Activated CD8-positive, alpha-beta memory T cell treated with anti-CD3 and anti-CD28 coated beads, Interleukin-2, amount 10 ng/mL, durations not matched to agents 7 days and 5 days (primary cell): ENCODE measurements at places on chromosomes 1 and 21. TPM values are rescaled to one million over a fixed set of nuclear protein-coding genes. Genes with fewer than 3 reads are reported as not detected.

- no peaks in the 10 kb centered on the region for H3K27me3 ChIP-seq
- peak overlapping the region; percentile 73 for H3K27ac ChIP-seq
- H3K36me3 ChIP-seq: no peaks in the 10 kb centered on the region
- peaks cover 83% of the 10 kb centered on the region for H3K4me1 ChIP-seq
- peak overlapping the region; percentile 27 for H3K4me3 ChIP-seq
- no peak for DNase-seq
These were observed 19.0 kb downstream of the BTG2 start for GRCh38 chr1:203324105-203325025.

DNA sequence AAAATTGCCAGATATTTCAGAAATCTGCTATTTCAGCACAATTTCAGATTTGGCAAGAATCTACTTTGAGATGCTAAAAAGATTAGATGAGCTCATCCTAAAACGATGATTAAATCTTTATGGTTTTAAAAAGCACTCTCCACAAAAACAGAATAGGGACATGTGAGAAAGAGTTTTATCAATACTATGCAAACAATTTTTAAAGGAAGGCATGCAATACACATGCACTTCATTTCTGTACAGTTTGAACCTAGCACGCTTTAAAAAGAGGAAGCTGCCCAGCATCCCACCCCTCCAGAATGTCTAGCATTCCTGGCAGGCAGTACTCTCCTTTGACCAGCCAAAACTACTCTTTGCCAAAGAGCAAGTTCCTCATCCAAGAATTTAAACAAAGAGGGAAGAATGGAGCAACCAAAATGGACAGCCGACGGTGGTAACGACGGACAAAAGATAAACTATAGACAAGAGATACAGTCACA, 1.3 kb downstream of the ARHGAP29 start:
- H3K4me1 ChIP-seq: peaks cover 6% of the 10 kb centered on the region
- DNase-seq: no peak
- H3K36me3 ChIP-seq: peaks cover 1% of the 10 kb centered on the region
- peaks cover 86% of the 10 kb centered on the region for H3K27me3 ChIP-seq

DNA sequence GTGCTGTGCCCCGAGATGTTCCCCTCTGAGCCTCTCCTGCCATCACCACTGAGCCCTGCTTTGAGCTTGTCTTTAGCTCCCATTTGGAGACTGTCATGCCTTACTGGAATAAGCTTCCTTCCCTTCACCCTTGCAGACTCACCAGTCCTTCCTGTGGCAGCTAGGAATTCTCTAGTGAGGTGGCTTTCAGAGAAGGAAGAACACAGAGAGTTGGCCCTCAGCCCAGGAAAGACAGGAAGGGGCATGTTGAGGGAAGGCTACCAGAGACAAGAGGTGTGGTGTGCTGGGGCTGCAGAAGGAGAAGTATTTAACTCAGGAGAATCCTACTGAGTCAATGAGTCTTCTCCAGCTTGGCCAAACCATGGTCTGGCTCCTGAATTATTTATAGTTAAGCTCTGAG, 76.3 kb downstream of the UCK2 start:
- peak overlapping the region; percentile 26 for H3K27ac ChIP-seq
- peaks cover 7% of the 10 kb centered on the region for H3K4me1 ChIP-seq
- H3K27me3 ChIP-seq: no peaks in the 10 kb centered on the region
- no peak overlapping the region for H3K4me3 ChIP-seq
- peaks cover 12% of the 10 kb centered on the region for H3K36me3 ChIP-seq

GRCh38 chr1:27526569-27527222, 36.7 kb upstream of the WASF2 start:
- peak overlapping the region; percentile 25 for H3K4me3 ChIP-seq
- H3K27me3 ChIP-seq: peaks cover 7% of the 10 kb centered on the region
- peak overlapping the region; percentile 34 for H3K27ac ChIP-seq
- no peaks in the 10 kb centered on the region for H3K36me3 ChIP-seq
- no peak for DNase-seq

DNA sequence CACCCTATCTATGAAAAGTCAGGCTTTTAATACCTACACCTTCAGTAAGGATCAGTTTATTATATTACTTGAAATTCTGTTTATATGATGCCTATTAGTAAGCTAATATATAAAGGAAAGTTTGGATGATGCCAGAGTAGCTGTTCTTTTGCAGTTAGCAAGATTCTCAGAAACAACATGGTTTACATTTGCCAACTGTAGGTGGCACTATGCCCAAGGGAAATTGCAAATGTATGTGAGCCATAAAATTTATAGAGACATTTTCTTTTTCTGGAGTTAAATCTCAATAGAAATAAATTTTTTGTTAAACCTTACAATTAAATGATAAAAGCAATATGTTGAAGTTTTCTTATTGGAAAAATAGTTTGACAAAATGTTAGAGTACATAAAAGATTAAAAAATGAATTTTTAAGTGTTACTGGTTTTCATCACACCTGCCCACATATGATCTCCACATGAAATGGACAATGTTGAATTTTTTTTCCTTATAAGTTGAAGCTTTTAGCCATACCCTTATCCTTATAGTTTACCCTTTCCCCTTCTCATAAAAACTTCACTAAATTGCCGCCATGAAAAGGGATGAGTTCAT, 32.1 kb upstream of the EPHX4 start:
- peaks cover 9% of the 10 kb centered on the region for H3K27me3 ChIP-seq
- H3K27ac ChIP-seq: no peak overlapping the region
- no peaks in the 10 kb centered on the region for H3K36me3 ChIP-seq
- no peak overlapping the region for H3K4me3 ChIP-seq

Gene LCE6A
- total RNA-seq: not detected

DNA sequence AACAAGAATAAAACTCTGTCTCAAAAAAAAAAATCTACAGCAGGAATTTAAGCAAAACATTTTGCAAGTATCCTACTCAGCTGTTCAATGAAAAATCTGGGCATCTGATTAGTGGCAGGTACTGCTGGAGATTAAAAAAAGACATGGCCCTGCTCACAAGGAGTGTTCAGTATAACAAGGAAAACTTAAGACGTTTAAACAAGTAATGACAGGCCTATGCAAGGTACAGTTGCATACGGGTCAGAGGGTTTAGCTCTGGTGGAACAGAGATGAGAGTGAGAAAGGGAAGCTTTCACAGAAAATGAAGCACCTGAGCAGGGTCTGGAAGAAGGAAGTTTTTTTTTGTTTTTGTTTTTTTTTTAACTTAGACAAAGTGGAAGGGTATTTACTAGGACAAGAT, 23.0 kb downstream of the SNRNP40 start:
- H3K36me3 ChIP-seq: peaks cover 49% of the 10 kb centered on the region
- no peaks in the 10 kb centered on the region for H3K27me3 ChIP-seq
- H3K27ac ChIP-seq: no peak overlapping the region
- peaks cover 3% of the 10 kb centered on the region for H3K4me1 ChIP-seq

GRCh38 chr1:40808002-40808401, 24.4 kb downstream of the KCNQ4 start:
- DNase-seq: no peak
- H3K4me3 ChIP-seq: no peak overlapping the region
- H3K4me1 ChIP-seq: peaks cover 15% of the 10 kb centered on the region
- H3K27me3 ChIP-seq: peaks cover 13% of the 10 kb centered on the region
- no peaks in the 10 kb centered on the region for H3K36me3 ChIP-seq

DNA sequence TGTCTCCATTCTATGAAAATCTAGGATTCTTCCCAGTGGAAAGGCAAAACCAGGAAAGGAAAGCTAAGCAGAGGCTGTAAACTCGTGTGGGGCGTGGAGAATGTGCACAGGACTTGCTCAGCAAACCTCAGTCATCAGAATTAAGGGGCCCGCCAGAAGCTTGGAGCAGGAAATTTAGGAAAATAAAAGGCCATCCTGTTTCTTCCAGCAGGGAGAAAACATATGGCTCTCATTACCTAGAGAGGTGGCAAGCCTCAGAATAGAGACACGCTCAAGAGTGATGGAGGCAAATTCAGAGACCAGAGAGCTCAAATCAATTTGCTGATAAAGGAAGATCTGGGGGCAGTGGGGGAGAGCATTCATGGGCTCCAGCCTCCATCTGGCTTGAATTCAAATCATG, 151.9 kb upstream of the KLHDC7A start:
- no peaks in the 10 kb centered on the region for H3K27me3 ChIP-seq
- no peak overlapping the region for H3K4me3 ChIP-seq
- H3K36me3 ChIP-seq: no peaks in the 10 kb centered on the region
- no peak for DNase-seq

DNA sequence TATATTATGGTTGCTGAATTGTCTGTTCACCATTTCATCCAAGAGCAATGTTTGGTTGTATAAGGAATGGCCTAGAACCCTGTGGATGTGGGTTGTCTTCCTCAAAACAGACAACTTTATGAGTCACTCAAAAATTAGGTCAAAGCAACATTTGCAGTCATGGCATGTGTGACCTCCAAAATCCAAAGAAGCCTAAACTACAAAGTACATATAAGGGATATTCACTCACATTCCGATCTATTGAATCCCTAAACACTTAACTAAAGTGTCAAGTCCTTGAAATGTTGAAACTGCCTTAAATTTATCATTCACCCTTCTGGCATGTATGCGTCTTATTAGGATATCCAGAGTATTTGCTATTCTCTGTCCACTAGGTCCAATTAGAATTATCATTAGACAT, 491.5 kb downstream of the NUF2 start:
- no peaks in the 10 kb centered on the region for H3K4me1 ChIP-seq
- H3K27ac ChIP-seq: no peak overlapping the region
- no peaks in the 10 kb centered on the region for H3K27me3 ChIP-seq
- no peaks in the 10 kb centered on the region for H3K36me3 ChIP-seq

DNA sequence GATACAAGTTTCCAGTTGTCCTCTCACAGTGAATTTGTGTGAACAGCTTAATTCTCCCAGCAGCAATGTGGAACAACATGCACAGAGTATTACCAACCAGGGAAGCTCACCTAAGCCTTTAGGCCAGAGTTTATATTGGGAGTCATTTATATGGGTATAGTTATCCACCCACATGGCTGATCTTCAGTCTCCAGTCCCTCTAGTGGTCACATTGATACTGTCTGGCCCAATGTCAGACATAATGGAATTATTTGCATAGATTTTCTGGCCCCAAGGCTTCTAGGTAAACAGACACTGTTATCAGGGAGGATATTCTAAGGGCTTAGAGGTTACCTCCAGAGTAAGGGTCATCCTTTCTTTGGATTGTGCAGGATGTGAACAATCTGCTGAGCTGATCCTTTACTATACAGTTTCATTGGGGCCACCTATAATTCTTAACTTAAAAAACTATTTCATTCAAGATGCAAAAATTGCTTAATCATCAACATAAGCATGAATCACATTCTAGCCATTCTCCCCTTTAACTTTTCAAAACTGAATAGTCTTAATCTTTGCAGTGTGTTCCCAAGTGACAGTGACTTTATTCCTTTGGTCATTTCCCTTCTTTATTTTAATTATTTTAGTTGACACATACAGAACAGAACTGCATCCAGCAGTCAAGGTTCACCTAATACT, 210.9 kb downstream of the LTN1 start:
- H3K27me3 ChIP-seq: no peaks in the 10 kb centered on the region
- peaks cover 32% of the 10 kb centered on the region for H3K36me3 ChIP-seq
- H3K4me3 ChIP-seq: no peak overlapping the region
- peaks cover 3% of the 10 kb centered on the region for H3K4me1 ChIP-seq

DNA sequence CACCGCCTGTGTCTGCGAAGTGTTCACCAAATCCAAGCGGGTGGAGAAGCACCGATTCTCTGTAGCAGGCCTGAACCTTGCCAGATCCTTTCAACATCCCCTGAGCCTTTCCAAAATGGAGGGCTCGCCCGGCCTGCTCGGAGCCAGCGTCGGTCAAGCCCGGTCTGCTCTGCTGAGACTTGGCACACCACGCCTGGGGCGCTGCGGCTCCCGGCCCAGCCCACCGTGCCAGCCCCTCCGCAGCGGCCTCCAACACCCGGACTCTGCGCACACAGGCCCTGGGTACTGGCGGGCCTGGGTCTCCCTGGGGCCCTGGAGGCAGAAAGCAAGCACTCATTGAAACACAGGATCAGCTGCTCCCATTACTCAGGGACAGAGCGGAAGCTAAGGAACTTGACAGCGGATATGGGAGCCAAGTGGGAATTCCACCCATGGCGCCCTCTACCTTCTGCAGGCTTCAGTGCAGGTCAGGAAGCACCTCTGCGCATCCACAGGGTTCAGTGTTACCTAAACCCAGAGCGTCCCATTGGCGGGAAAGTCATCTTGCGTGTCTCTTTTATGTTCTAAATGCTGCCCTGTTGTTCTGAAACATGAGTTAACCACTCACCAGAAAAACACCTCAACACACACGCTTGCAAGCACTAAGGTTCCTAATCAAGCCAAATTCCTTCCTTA, 159.9 kb downstream of the ZBTB18 start:
- H3K27ac ChIP-seq: no peak overlapping the region
- DNase-seq: no peak
- H3K4me3 ChIP-seq: no peak overlapping the region
- no peaks in the 10 kb centered on the region for H3K4me1 ChIP-seq
- H3K36me3 ChIP-seq: no peaks in the 10 kb centered on the region
- peaks cover 2% of the 10 kb centered on the region for H3K27me3 ChIP-seq

GRCh38 chr1:16122916-16123315, 33.0 kb downstream of the EPHA2 start:
- H3K27ac ChIP-seq: no peak overlapping the region
- H3K27me3 ChIP-seq: peaks cover 5% of the 10 kb centered on the region
- H3K4me3 ChIP-seq: no peak overlapping the region
- peak; percentile 50 for DNase-seq
- H3K4me1 ChIP-seq: peaks cover 12% of the 10 kb centered on the region

- H3K4me1 ChIP-seq: no peaks in the 10 kb centered on the region
- H3K27me3 ChIP-seq: no peaks in the 10 kb centered on the region
- DNase-seq: no peak
These were observed 146.8 kb downstream of the COL11A1 start for GRCh38 chr1:102961549-102961948.

Gene SPAG17
- not detected for total RNA-seq
